Activated T-cell treated with anti-CD3 and anti-CD28 coated beads, Interleukin-2, amount 50 U/mL, for 48 hours (primary cell): ENCODE measurements at places on chromosomes 2 and 18.

DNA sequence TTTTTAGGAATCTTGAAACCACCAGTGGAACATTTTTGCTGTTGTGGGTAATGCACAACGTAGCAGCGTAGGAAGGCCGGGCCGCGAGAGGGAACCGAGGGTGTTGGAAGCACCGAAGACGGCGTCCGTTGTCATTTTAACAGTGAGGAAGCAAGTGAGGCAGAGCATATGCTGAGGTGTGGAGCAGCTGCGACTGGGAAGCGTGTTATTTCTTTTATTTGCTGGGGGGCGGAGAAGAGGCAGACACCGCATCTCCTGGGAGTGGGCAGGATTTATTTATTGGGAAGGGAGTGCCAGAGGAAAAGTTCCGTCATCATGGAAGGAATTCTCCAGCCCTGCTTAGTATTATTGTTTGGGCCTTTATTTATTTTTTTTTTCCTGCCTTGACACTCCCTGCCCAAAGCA lies 232.8 kb downstream of the KLHL29 start:
- no peak for DNase-seq

DNA sequence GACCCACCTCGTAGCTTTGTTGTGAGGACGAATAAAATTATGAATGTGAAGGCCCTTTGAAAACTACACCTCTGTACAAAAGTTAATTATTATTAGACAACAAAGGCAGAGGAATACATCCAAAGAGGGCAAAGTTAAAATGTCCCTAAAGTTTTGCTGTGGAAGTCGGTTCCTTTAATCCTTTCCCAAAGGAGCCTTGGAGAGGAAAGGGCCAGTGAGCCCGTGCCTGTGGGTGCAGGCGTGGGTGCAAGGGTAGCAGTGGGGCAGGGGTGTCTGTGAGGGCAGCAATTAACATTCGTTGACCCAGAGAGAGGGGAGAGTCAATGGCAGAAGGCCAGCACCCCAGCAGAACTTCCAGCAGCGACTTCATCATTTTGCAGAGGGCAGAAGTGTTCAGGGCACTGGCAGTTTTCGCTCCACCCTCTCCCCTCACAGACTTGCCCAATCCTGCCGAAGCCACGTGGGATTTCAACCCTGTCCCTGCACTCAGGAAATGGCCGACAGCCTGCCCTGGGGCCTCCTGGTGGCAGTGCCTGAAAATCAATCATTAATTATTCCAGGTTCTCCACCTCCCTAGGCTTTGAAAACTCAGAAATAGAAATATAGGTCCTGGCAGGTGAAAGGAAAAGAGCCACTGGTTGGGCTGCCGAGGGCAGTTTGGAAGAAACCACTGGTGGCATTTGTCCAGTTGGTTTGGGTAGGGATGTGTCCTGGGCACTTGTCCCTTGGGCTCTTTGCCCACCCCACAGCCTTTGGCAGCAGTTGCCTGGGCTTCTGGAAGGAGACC lies 4.2 kb upstream of the PAX8 start:
- DNase-seq = no peak

- DNase-seq = no peak
Observed at GRCh38 chr2:65372619-65373018, 59.8 kb downstream of the SPRED2 start.

DNA sequence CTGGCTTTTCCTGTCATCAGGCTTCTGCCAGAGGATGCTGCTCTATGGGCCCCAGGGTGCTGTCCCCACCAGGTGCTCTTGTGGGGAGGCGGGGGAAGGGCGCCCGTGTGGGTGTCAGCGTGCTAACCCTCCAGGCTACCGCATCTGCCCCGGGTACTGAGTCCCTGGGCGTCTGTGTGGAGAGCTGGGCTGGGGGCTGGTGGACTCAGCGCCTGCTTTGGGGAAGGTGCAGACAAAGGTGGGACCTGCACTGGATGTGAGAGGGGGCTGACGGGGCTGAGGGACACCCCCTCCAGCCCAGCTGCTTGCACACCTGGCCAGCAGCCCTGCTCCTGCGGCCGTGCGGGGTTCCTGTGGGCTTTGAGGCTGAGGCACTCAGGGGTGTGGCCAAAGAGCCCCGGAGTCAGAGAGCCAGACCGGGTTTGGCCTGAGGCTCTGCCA lies 120.7 kb upstream of the PXDN start:
- no peak for DNase-seq

- no peak for DNase-seq
Observed at GRCh38 chr2:45743531-45744396, 92.3 kb downstream of the PRKCE start.
